ENCODE measurements at places on chromosomes 16 and 17. TPM values are rescaled to one million over a fixed set of nuclear protein-coding genes. Genes with fewer than 3 reads are reported as not detected.
A peak's percentile ranks its signal among the peaks of the same experiment; 100 is the strongest.

The ITGB3 gene
- total RNA-seq: not detected

The WDR45B gene
- total RNA-seq: 25.0 TPM

DNA sequence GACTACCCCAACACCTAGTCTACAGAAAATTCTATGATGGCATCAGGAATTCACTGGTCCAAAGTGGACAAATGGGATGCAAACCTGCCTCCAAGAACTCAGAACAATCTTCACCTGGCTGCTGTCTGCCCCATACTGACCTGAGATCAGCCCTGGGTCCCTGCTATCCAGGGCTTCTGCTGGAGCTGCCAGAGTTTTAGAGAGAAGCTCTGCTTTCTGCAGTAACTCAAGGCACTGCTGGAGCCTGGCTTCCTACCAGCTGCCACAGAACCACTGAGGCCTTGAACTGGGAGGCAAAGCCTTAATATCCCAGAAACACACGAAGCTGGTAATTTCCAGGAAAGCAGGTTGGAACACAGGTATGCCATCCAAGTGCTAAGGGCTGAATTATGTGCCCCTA is 7.5 kb downstream of the TMEM170A start:
- no peaks in the 10 kb centered on the region for H3K27me3 ChIP-seq
- H3K4me3 ChIP-seq: no peak overlapping the region
- peaks cover 3% of the 10 kb centered on the region for H3K36me3 ChIP-seq
- H3K4me1 ChIP-seq: peaks cover 44% of the 10 kb centered on the region
- H3K27ac ChIP-seq: no peak overlapping the region
- no peak for DNase-seq

The RAB37 gene
- 2.1 TPM for total RNA-seq

DNA sequence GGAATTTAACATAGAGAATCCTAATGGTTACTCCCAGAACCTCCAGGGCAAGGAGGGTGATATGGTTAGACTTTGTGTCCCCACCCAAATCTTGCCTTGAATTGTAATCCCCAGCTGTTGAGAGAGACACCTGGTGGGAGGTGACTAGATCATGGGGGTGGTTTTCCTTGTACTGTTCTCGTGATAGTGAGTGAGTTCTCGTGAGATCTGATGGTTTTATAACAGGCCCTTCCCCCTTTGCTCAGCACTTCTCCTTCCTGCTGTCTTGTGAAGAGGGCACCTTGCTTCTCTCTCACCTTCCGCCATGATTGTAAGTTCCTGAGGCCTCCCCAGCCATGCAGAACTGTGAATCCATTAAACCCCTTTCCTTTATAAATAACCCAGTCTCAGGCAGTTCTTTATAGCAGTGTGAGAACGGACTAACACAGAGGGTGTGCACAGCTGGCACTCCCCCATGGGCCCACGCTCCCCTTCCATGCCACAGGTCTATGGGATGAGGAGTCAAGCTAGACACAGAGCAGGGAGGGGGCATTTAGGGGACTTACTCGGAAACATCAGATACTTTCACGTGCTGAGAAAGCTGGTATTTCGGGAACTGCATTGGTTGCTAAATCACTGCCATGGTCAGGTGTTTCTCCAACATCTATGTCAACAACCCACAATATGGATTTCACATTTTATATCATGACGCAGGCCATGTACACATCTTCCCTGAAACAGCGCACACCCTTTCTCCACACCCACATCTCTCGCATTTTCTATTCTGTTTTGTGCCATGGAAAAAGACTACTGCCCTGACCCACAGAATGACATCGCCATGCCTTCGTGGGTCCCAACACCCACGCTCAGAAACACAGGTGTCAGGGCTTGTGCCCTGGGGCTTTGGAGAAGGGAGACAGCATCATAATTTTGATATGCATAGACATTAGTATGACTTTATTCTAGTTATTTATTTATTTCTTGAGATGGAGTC is 199.1 kb upstream of the GSE1 start:
- H3K36me3 ChIP-seq: no peaks in the 10 kb centered on the region
- peak; percentile 4 for DNase-seq
- no peaks in the 10 kb centered on the region for H3K27me3 ChIP-seq
- H3K4me1 ChIP-seq: peaks cover 6% of the 10 kb centered on the region
- no peak overlapping the region for H3K4me3 ChIP-seq
- no peak overlapping the region for H3K27ac ChIP-seq

GRCh38 chr17:39818358-39819000 is 45.6 kb downstream of the IKZF3 start:
- peak overlapping the region; percentile 65 for H3K27ac ChIP-seq
- H3K36me3 ChIP-seq: peaks cover 35% of the 10 kb centered on the region
- H3K4me1 ChIP-seq: peaks cover 66% of the 10 kb centered on the region
- no peaks in the 10 kb centered on the region for H3K27me3 ChIP-seq
- no peak for DNase-seq

All from activated naive CD4-positive, alpha-beta T cell treated with anti-CD3 and anti-CD28 coated beads for 36 hours (primary cell).